ENCODE measurements at places on chromosomes 11 and 22.

DNA sequence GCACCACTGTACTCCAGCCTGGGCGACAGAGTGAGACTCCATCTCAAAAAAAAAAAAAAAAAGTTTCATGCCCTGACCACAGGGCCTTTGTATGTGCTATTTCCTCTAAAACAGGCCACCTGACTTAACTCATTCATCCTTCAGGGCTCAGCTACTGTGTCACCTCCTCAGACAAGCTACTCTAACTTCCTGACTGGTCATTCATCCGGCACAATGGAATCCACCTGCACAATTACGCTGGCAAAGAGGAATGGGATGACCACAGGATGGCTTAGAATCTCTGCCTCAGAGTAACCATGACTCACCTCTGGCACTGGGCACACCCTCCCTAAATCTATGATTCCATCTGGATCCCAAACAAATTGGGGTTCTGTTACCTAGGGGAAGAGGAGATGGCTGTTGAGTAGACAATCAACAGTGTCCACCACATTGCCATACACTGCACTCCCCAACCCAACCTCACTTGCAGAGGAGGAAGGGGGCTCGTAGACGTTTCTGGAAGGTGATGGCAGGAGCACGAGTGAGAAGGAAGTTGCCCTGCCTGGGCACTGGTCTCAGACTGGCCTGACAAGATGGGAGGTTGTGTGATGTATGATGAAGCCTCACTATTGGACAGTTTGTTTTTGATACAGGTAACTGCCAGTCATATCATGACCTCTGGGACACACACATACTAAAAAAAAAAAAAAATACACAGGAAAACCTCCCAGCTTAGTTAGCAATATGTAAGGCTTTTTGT is 22.8 kb upstream of the HMOX1 start:
- no peak for DNase-seq

DNA sequence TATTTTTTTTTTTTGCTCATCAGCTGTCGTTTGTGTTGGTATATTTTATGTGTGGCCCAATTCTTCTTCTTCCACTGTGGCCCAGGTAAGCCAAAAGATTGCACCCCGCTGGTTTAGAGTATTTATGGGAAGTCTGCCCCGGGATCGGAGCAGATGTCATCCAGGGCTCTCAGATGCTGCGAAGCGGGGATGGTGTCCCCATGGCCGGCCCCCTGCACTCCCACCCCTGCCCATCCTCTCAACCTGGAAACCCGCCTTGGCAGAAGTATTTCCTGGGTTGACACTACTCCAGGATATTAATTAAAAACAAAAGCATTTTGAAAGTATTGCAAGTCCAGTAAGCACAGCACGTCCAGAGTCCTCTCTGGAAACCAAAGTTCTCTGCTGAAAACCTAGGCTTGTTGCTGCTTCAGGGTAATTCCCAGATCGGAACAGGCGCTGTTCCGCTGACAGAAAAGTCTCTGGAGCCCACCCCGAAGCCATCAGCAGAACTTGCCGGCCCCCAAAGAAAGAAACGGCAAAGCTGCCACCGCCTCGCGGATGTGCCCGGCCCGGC is 833 bp downstream of the SCUBE2 start:
- DNase-seq: no peak

DNA sequence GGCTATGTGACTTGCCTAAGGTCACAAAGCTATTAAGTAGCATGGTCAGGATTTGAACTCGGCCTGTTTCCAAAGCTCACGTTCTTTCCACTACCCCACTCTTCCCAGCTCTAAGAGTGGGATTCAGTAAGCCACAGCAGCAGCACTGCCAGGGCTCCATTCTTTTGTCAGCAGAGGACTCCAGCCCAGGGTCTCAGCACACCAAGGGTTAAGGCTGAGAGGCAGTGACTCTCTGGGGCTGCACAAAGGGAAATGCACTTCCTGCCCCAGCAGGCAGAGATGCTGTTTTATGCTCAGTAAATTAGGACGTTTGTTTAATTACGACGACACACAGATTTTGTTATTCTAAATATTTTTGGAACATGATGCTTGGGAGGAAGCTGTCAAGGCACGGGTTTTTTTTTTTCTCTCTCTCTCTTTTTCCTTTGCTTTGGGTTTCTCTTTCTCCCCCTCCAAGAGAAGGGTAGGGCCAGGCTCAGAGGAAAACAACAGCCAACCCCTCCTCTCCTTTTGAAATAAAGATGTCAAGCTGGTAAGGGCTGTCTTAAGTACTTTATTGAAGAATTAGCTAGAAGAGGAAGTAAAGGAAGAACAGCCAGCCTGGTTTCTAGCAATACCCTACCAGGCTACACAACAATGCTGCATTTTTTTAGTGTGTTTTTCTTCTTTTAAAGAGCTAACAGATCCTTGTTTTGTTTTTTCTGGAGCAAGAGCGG is 2.8 kb downstream of the MYH9 start:
- peak; percentile 48 for DNase-seq

DNA sequence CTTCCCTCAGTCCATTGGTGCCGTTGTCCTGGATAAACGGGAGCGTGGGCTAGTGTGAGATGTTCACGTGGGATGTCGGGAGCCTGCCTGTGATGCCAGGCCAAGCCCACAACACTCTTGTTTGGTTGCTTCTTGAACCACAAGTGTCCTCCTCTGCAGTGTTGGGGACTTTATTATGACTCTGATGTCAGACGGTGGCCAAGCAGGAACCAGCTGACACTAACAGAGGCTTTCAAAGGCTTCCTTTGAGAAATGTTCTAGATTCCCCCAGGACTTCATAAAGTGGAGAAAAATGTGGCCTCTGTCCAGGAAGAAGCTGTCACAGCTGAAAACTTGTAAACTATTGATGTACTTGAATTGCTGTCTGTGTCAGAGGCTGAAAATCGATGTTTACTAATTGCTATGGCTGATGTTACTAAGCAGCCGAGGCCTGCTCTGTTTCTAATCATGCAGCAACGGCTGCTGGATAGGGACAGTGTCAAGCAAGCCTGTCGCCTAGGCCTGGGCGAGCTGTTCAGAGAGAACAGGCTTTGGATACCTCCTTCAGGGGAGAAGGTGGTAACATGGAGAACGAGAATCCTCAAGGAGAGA is 131.7 kb downstream of the TBC1D22A start:
- DNase-seq: no peak

GRCh38 chr22:37661160-37661924 is 2.8 kb downstream of the PDXP start:
- DNase-seq: peak; percentile 69

DNA sequence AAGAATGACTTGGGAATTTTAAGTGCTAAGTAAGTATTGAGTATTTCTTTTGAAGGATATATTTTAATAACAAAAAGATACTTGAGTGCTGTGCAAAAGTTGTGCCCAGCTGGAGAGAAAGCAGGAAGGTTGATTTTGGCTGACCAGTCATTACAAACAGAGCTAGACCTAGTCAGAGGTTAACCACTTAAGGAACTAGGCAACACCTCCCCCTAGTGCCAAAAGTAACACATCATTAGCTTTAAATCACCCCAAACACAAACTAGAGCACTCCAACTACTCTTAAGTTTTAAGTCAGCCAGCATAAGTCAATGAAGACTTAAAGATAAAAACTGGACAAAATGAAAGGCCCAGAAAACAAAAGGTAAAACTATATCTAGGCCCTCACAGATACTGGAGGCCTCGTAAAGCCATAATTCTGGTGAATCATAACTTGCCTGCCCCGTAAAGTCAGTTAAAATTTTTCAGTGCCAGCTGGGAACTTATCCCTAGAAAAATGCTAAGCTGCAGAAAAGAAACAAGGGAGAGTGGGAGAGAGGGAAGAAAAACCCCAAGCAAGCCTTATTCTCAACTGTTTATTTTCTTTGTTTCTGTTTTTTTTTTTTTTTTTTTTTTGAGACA is 4.6 kb downstream of the TMEM9B start:
- DNase-seq: peak; percentile 91

GRCh38 chr22:27801202-27801615 is 347 bp downstream of the MN1 start:
- peak; percentile 36 for DNase-seq

DNA sequence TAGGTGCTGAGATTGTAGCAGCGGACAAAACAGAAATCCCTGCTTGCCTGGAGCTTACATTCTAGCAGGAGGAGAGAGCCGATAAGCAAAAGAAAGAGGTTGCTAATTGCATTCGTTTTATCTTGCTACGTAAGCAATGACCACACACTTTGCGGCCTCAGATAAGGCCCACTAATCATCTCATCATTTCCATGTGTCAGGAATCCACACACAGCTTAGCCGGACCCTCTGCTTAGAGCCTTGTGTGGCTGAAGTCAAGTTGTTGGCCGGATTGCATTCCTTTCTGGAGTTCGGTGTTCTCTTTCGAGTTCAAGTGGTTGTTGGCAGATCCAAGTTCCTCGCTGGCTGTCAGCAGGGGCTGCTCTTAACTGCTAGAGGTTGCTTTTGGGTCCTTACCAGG is 101.6 kb downstream of the CHST1 start:
- no peak for DNase-seq

GRCh38 chr11:2209370-2209801 is 37.8 kb upstream of the TH start:
- DNase-seq: no peak

GRCh38 chr11:8839957-8840945 is 70.7 kb upstream of the AKIP1 start:
- DNase-seq: no peak

- DNase-seq: peak; percentile 15
Observed at GRCh38 chr11:102831489-102832440, 11.6 kb downstream of the MMP3 start.

DNA sequence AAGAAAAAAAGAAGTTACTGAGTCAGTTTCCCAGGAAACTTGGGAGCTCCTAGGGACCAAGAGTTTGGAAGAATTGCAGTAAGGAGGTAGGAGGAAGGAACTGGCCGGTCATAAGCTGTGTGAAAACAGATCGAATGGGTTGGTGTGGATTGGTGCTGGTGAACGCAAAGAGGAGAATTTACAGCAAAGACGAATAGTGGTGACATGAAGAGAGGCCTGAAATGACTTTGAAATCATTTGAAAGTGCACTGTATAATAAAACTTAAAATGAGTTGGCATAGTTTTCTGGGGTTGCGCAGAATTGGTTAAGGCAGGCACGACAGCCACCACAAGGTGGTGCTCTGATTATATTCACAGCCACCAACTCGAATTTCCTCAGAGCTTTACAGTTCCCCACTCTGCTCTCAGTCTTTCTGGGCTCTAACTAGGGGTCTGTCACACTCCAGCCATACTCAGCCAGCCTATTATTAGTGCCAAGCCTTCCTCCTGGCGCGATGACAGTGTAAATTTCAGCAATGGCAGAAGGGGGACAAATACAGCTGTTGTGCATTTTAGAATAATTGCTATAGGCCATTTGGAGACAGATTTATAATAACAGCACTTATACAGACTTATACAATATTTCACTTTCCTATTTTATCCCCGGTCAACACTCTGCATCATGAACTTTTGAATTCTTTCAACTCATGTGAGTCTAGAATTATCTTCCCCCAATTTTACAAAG is 8.3 kb upstream of the HTR3B start:
- peak; percentile 72 for DNase-seq

DNA sequence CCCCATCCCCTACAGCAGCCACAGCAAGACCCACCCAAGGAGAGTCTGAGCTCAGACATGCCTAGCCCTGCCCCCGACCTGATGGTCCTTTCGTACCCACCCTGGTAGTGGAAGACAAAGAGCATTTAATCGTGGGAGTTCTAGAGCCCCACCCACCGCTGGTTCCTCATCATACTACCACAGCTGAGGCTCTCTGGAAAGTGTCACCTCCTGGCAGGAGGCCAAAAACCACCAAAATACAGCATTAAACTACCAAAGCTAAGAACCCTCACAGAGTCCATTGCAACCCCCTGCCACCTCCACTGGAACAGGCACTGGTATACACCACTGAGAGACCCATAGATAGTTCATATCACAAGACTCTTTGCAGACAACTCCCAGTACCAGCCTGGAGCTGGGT is 311.1 kb downstream of the TENM4 start:
- DNase-seq: no peak

- DNase-seq: no peak
Observed at GRCh38 chr11:75240311-75241035, at the start of gene TPBGL. Gene TPBGL, plus strand, starts transcription at chr11:75240774. Its CDS starts 276 bp downstream, at chr11:75241050.

- DNase-seq: no peak
Observed at GRCh38 chr22:18929459-18929858, 6.6 kb downstream of the PRODH start.

DNA sequence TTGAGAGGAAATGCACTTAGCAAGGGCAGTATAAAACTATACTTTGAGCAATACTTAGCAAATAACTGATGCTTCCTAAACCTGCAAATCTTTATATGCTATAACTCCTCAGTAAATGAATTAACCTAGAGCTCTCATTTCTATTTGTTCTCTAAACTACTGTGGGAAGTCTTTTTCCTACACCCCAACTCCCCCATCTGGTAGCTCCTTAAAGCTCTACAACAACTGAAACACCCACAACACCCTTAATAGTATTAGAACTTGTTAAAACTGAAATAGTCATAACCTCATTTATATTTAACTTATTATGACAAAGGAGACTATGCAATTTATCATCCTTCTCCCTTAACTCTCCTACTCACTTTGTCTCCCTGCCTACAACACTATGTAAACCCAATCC is 43.4 kb downstream of the GUCY1A2 start:
- no peak for DNase-seq

DNA sequence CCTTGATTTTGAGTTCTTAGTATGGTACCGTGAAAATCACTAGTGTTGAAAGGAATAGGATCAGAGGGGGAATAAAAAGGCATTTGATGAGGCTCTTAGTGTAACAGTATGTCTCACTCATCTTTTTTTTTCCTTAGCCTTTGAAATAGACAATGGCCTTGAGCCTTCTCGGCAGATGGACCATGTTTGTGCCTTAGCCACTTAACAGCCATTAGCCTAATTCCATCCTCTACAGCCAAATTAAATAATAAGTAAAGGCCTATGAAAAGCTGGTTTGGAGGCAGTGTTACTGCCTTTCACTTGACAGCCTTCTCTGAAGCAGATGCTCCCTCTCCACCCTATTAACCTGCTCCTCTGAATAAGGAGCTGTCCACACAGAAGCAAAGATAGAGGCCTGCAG is 580.7 kb downstream of the NTM start:
- no peak for DNase-seq

GRCh38 chr22:42156121-42156520 is 25.5 kb upstream of the CYP2D6 start:
- no peak for DNase-seq

DNA sequence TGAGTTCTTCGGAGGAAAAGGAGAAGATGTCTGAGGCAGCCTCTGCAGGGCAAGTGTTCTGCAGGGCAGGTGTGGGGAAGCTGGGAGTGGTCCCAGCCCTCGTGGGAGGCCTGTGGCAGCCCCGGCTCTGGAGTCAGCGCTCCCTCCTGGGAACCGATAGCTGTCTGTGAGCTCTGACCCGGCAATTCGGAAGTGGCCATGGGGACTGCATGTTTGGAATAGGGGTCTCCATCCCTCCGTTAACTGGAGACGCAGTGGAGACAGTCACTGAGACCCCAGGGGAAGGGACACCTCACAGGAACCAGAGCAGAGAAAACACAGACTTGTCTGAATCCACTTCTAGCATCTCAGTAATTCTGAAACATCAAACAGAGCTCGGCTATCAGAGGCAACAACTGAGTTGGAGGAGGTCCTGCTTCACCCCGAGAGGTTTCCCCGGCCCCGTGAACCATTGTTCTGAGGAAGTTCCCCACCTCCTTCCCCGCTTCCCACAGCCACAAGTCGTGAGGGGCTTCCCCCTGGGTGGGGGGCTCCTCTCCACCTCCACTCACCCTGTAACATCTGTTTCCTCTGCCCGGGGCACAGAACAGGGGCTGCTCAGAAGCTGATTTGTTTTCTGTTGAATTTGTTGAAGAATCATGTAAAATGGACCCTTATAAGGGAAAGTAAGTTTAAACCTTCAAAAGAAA is 99.6 kb downstream of the BRD1 start:
- DNase-seq: no peak

- DNase-seq: peak; percentile 43
Observed at GRCh38 chr11:66834943-66835342, 8.3 kb upstream of the RCE1 start.

GRCh38 chr22:46432164-46433068 is 96.9 kb downstream of the TRMU start:
- DNase-seq: peak; percentile 12
